Stimulated activated CD8-positive, alpha-beta memory T cell treated with anti-CD3 and anti-CD28 coated beads, Interleukin-4, amount 100 ng/mL, for 48 hours (primary cell): ENCODE measurements at places on chromosomes 6 and 20.

GRCh38 chr20:19764207-19764606, 6.1 kb downstream of the RIN2 start:
- DNase-seq: no peak

- DNase-seq: no peak
Measured at GRCh38 chr6:51857134-51857533, 230.3 kb downstream of the PKHD1 start.

GRCh38 chr6:111358454-111358853, 124.6 kb downstream of the REV3L start:
- no peak for DNase-seq

DNA sequence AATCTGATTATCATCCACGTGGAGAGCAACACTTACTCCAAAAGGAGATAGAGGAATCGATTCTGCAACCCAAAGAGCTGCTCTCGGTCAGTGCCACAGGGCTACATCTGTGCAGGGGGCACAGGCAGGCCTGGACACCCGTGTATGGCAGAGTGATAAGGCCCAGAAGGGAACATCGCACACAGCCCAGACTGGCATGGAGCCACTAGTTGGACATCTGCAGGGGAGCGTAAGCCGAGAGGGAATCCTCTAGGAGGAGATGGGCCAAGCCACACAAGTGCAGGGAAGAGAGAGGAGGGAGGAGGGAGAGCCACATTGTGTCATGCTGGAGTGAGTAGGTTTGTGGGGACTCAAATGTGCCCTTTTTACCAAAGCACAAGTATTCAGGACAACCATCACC, 50.4 kb upstream of the ENTPD6 start:
- DNase-seq: no peak

DNA sequence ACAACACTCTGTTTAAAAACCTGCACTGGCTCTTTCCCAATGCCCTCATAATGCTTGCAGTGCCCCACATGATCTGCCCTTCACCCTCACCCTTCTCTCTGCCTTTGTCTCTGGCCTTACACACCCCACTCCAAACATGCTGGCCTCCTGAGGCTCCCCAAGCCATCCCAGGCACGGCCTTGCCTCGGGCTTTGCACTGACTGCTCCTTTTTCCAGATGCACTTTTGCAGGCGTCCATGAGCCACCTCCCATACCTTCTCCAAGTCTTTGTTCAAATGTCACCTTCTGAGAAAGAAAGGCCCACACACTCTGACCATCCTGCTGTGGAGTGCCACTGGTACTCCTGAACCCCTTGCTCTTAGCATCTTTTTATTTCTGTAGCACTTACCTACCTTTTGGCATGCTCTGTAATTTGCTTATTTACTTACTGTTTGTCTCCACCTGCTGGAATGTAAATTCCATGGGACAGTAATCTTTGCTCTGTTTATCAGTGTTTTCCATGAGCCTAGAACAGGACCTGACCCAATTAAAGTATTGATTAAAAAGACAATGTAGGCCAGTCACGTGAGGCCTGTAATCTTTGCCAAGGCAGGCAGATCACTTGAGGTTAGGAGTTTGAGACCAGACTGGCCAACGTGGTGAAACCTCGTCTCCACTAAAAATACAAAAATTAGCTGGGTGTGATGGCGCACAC, 30.7 kb downstream of the GFRA4 start:
- no peak for DNase-seq

- no peak for DNase-seq
Measured at GRCh38 chr6:90197854-90198496, 98.7 kb downstream of the BACH2 start.
